ENCODE measurements at places on chromosomes 2 and 18. TPM values are rescaled to one million over a fixed set of nuclear protein-coding genes. Genes with fewer than 3 reads are reported as not detected.
A peak's percentile ranks its signal among the peaks of the same experiment; 100 is the strongest.

DNA sequence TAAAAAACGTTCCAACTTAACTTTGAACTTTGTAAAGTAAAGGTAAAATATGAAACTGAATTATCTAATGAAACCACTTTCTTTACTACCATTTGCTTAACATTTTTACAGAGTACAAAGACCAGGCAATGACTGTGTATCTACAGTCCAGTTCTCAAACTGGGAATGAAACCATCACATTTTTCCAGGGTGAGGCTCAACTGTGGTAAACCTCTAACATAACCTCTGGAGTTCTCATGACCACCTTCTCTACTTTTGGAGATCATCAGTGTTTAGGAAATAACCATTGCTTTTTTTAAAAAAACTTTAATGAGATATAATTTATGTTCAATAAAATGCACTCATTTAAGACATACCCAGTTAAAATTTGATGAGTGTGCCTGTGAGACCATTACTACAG, 223.5 kb downstream of the RNF152 start:
- DNase-seq: peak; percentile 43

DNA sequence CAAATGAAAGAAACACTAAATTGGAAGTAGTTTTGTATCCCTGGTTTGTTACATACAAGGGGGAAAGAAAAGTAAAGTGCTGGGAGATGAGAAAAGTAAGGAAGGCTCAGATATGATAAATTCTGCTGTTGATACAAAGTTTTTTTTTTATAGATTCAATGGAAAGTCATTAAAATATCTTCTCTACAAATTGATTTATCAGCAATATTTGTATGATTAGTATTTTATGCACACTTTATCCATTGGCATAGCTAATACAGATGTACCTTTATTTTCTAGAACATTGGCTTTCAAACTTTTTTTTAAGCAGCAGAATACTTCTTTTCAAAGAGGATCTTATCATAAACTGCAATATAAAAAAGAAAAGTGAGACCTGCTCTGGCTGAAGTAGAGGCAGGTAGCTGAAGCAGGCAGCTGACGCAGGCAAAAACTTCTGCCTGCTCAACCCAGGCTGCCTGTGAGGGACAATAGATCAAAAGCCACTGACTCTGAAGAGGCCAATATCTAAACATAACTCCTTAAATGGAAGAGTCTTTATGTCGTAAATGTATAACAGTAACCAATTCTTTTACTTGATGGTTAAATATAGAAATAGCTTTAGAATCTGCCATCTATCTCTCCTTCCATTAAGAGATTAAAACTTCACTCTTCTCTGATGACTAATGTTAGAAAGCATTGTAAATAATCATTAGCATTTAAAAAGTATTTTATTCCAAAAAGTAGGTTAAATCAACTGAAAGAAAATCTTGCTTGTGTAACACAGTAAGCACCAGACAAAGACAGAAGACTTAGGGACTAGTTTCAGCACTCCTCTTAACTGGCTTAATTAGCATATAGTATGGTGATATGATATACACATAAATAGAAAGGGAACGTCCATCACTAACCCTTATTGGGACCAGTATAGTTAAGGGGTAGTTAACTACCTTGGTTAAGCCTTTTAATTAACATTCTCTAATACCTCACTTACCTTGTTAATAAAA, 174.2 kb downstream of the SLC39A10 start:
- DNase-seq: no peak

DNA sequence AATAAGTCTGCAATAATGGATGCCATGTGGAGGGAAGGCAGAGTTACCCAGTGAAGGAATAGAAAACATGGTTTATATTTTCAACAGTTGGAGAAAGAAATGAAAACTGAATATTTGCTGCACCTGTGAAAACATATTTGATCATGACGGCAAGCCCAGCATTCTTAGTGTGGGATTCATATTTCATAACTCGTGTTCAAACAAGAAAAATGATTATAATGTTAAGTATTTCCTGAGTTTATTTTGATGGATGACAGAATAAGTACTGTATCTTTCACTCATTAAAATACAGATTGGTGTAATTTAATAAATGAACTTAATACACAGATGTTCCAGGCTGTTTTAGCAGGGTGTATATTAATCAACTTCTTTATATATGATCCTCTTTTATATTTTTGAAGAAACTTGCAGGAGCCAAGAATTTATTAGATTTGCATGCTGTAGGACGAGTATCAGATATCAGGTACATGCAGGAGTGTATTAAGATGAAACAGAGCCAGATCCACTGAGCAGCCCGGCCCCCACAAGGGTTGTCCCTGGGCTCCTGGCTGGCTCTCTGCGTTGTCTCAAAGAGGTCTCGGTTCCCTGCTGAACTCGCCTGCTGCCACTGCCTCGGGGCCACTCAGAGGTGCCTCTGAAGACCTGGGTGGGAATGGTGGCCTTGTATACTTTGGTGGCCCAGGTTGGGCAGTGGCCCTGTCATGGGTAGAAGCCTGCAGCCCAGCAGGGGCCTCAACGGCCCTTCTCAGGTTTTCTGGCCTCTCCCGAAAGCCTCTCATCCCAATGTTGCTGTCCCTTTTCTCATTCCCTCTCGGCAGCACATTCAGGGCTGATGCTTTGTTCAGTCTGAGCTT, 95.0 kb upstream of the LDAH start:
- DNase-seq: peak; percentile 5

DNA sequence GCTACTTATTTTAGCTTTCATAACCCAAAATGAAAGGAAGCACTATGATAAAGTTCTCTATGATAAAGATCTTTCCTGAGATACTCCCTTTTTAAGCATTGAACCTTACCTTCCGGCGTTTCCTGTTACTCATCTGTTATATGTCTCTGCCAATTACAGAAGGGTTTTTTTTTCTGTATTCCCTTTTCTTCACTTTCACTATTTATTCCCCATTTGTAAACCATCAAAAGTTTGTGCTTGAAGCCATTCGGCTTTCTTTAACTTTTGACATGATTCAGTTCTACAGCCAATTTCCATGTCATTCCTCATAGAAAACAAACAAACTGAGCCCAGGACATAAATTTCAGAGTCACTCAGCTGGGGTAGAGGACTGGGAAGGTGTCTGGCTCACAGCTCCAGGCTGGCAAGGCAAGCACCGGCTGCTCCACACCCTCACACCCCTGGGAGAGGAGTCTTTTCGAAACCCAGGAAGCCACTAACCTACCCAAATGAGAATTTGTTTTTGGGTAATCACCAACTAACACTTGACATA, 429.4 kb upstream of the TRIB2 start:
- DNase-seq: no peak

- no peak for DNase-seq
Measured at GRCh38 chr18:59916746-59917145, 16.9 kb downstream of the PMAIP1 start.

- no peak for DNase-seq
Measured at GRCh38 chr18:58168993-58169392, 125.0 kb downstream of the NEDD4L start.

- DNase-seq: no peak
Measured at GRCh38 chr2:208294482-208295024, 28.5 kb downstream of the PIKFYVE start.

- no peak for DNase-seq
Measured at GRCh38 chr18:37853706-37854105, 288.1 kb upstream of the CELF4 start.

- DNase-seq: no peak
Measured at GRCh38 chr2:133977405-133977804, 276.5 kb upstream of the MGAT5 start.

DNA sequence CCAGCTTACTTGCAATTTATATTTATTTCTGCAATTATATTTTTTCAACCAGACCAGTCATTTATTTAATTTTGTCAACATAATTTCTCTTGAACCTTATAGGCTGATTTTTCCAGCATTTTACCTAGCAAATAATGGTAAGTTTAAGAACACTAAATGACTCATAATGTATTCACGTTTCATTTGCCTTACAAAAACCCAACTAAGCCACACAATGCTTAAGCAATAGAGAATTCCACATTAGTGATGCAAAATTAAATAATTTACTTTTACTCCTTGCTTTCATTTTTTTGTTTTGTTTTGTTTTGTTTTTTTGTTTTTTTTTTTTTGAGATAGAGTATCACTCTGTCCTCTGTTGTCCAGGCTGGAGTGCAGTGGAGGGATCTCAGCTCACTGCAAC, 110.4 kb upstream of the VRK2 start:
- DNase-seq: no peak

DNA sequence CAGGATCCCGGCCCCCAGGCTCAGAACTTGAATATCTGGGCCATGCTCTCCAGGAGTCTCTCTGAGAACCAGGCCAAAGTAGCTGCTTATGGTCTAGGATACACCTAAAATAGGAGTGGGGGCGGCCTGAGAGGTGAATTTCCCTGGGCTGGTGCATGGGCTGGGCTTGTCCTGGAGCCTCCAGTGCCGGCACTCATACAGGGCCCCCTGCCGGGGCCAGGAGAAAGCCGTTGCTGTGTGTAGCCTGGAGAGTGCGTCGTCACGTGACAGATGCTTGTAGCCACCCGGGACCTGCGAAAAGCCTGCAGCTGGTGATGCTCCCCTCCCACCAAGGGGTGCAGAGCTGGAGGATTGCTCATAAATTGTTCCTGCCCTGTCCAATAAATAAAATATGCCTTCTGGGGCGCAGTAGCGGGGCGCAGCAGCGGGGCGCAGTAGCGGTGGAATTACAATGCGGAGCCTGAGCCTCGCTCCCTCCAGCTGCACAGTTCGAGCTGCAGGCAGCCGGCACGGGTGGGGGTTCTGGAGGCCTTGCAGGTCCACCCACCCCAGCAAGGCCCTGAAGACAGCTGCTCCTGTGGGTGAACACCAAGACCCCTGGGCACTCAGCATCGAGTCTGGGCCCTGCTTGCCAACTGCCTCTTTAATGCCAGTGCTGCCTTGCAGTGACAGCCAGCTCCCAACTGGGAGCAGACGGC, 289.9 kb downstream of the NDUFA10 start:
- DNase-seq: no peak

- DNase-seq: no peak
Measured at GRCh38 chr2:147500229-147500628, 344.6 kb upstream of the ACVR2A start.

The PMAIP1 gene
- total RNA-seq: 75.1 TPM

The GYPC gene
- 13.7 TPM for total RNA-seq

The VSNL1 gene
- 2.1 TPM for total RNA-seq

The C2orf81 gene
- 0.26 TPM for total RNA-seq

The MYCN gene
- not detected for total RNA-seq

The SH3BP4 gene
- total RNA-seq: 20.0 TPM

The TTN gene
- total RNA-seq: 1,034 TPM

The ZNF24 gene
- total RNA-seq: 53.8 TPM

Measured in myocyte (in vitro differentiated cells).